ENCODE measurements at places on chromosomes 1 and 21.

- DNase-seq = no peak
Observed at GRCh38 chr21:32425628-32426027, 13.1 kb downstream of the EVA1C start.

- no peak for DNase-seq
Observed at GRCh38 chr21:31897311-31897710, 24.5 kb downstream of the HUNK start.

GRCh38 chr1:61968869-61969268 is 225.8 kb upstream of the L1TD1 start:
- DNase-seq = no peak

DNA sequence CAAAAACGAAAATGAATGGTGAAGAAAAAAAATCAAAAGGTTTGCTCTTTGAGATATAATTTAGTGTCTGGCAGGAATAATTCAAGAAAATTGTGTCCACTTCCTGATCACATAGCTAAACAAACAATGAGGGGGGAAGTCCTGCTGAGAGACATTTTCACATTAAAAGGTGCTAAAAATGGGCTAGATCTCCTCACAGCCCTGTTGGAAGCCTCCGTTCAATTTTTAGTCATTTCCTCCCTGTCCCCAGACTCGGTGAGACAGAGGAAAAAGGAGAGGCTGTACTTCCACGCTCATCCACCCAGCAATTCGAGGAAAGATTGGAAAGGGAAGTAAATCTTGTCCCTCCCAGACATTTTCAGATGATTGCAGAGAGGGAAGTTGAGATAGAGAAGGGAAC is 103.7 kb downstream of the BARHL2 start:
- no peak for DNase-seq

GRCh38 chr21:42097860-42098454 is 26.8 kb downstream of the UMODL1 start:
- DNase-seq = no peak

GRCh38 chr21:44710294-44710665 is 1.1 kb downstream of the TSPEAR start:
- no peak for DNase-seq

DNA sequence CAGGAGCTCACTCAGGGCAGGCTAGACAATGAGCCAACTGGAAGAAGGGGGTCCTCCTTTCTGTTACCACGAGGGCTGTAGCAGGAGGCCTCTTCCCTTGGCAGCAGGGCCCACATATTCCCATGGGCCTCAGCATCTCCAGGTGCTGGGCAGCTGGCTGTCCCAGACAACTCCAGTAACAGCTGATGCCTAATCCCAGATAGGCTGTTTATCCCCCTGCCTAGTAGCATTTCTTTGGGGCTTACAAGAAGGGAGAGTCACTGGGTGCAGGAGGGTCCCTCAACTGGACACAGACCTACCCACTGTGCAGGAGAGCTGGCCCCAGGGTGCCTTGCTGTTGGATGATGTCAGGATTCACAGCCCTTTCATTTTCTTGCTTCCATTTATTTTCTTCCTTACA is 278.2 kb downstream of the DSCAM start:
- no peak for DNase-seq

GRCh38 chr1:230787471-230787870 is 40.3 kb downstream of the CAPN9 start:
- no peak for DNase-seq

DNA sequence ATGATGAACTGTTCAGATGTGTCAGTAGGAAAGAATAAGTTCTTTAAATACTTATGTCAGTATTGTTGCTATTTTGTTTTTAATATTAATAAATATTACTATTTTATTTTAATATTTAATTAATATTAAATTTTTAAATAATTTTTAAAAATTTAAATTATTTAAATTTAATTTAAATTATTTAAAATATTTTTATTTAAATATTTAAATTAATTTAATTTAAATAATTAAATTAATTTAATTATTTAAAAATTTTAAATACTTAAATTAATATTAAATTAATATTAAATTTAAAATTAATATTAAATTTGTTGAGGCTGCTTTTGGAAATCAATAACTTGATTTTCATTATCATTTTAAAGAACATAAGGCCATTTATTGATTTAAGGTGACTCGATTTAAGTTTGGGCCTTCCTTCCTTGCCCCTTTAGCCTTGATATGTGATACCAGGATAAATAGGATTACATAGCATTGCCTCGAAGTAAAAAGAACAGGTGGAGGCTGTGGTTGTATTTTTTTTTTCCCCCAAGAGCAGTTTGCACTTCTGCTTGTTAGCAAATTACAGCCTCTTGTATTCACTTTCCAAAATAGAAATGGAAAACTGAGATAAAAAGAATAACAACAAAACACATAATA is 915.2 kb downstream of the TTLL7 start:
- DNase-seq = no peak

DNA sequence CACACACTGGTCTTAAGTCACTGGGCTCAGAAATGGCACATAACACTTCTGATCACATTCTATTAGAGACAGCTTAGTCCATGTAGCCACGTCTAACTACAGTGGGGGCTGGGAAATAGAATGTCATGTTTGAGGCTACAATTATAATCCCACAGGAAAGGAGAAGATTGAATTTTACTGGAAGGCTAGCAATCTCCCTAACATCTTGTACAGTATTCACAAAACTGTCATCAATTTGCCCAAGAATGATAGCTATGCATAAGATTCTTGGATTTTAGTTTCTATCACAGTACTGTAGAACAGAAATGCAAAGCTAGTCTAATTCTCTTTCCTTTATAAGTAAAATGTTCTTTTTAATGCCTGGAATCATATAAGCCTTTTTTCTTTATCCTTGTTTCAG is 12.7 kb upstream of the ZMYM6 start:
- DNase-seq = no peak

- no peak for DNase-seq
Observed at GRCh38 chr1:14113841-14114567, 414.0 kb downstream of the PRDM2 start.

DNA sequence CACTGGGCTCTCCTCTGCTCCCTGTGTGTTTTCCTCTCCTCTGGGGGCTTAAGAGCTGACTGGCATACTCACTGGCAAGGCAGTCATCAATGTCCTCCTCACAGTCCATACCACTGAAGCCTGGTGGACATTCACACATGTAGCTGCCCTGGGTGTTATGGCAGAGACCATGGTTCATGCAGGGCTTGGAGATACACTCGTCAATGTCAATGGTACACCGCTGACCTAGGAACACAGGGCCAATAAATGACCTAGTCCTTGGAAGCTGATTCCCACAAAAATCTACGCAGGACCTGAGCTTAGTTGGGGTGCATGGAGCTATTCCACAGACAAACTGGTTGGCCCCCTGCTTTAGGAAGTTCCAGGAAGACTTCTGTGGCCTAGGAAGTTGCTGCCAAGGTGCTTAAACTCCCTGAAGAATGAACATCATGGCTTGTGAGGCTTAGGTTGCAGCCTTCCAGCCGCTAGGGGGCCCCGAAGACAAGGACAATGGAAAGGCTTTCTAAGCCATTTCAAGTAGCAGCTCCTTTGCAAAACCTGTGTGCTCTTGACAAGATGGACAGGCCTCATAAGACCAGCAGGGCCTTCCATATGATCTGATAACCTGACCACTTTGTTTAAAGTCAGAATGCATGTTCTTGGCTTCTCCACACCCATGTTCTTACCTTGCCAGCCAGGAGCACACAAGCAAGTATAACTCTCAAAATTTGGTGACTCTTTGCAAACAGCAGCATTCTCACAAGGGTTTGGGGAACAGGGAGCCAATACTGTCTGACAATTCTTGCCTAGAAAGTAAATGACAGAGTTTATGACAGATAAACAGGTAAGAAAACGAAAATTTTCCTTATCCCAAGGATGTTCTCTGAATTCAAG is 52.3 kb upstream of the ADAM30 start:
- peak; percentile 56 for DNase-seq

- DNase-seq = no peak
Observed at GRCh38 chr21:46079352-46080170, 18.4 kb upstream of the COL6A2 start.

DNA sequence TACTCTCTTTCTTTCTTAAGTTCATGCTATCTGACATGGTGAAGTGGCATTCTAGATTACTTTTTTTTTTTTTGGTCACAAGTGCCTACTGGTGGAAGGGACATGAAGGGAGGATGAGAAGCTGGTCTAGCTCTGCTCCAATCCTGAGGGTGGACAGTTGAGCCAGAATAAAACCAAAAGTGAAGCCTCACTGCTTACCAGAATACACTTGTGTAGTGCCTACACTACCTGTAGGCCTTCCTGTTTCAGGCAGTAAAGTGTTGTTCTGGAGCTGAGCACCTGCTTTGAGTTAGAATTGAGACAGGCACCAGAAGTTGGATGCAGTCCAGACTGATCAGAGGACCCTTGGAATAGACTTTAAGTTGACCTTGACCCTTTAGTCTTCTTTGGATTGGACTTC is 40.4 kb upstream of the APOBEC4 start:
- DNase-seq = no peak

GRCh38 chr1:113072141-113072756 is 749 bp upstream of the LRIG2 start:
- no peak for DNase-seq

DNA sequence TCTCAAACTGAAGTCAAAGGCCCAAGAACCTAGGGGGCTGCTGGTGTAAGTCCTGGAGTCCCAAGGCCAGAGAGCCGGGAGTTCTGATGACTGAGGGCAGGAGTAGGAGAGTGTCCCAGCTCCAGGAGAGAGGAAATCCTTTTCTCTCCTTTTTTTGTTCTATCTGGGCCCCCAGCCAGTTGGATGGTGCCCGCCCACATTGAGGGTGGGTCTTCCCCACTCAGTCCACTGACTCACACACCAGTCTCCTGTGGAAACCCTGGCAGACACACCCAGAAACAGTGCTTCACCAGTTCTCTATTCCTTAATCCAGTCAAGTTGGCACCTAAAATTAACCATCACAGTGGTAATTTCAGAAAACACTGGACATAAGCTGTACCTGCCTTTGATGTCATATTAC is 12.7 kb upstream of the WDR26 start:
- DNase-seq = no peak

DNA sequence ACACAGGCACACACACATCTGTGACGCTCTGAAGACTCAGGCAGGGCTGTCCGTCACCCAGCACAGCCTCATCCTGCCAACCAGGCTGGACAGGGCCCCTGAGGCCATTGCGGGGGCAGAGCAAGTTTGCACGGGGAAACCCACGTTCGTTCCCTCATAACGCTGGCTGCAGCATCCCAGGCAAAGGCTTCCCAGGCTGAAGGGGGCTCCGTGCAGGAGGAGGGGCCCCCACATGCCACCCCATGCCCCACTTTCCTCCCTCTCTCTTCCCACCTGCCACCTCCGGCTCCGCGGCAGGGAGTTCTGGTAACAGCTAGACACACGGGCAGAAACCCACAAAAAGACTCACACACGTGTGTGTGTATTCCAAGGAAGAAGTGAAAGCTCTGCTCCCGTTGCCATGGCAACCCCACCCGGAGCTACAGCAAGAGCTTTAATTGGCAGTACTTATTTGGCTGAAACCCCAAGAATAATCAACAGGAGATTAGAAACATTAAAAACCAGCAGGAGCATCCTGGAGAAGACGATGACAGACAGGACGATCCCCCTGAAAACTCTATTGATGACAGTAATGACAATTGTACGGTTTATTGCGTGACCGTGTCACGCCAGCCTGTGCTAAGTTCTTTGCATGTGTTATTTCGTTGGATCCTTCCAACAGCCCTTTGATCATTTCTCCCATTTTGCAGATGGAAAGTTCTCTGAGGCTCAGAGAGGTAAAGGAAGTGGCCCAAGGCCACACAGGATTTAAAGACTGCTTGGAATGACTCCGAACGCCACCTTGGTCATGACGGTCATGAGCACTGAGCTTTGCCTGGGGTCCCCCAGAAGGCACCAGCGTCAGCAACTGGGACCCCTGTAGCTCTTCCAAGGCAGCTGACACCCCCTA is 247.1 kb downstream of the NPHP4 start:
- no peak for DNase-seq

DNA sequence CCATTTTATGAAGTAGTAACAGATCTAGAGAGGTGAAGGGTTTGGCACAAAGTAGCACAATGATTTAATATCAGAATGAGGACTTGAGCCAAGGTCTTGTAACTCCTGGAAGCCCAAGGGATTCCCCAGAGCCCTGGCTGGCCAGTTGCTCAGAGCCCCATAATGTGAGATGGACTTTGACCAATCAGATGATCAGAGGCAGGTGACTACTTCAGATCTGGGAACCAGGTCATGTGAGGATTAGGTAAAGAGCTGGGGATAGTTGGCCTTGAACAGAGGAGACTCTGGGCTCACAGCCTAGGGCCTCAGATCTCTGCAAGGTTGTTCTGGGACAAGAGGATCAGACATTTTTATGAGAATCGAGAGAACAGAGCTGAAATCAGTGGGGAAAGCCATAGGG is 18.9 kb downstream of the SHISAL2A start:
- no peak for DNase-seq

DNA sequence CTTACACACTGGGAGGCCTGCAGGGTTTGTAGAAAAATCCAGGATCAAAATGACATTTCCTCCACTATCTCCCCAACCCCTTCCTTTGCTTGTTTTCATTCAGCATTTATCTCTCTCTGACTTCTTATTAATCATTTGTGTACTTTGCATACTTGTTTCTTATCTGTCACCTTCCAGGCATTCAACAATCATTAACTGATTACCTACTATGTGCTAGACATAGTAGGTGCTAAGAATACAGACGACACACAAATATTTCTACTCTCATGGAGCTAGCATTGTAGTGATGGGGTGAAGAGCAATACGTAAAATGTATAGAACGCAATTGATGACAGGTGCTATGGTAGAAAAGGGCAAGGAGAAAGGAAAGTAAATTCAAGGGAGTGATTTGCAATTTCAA is 20.9 kb downstream of the TRABD2B start:
- DNase-seq = no peak

DNA sequence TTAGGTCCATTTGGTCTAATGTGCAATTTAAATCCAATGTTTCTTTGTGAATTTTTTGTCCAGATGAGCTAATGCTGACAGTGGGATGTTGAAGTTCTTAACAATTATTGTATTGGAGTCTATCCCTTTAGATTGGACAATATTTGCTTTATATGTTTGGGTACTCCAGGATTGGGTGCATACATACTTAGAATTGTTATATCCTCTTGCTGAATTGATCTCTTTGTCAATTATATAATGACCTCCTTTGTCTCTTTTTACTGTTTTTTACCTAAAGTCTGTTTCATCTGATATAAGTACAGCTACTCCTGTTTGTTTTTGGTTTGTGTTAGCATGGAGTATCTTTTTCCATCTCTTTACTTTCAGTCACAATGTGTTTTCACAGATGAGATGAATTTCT is 22.2 kb downstream of the CD55 start:
- no peak for DNase-seq

GRCh38 chr1:8461351-8462110 is 143.6 kb downstream of the SLC45A1 start:
- no peak for DNase-seq

DNA sequence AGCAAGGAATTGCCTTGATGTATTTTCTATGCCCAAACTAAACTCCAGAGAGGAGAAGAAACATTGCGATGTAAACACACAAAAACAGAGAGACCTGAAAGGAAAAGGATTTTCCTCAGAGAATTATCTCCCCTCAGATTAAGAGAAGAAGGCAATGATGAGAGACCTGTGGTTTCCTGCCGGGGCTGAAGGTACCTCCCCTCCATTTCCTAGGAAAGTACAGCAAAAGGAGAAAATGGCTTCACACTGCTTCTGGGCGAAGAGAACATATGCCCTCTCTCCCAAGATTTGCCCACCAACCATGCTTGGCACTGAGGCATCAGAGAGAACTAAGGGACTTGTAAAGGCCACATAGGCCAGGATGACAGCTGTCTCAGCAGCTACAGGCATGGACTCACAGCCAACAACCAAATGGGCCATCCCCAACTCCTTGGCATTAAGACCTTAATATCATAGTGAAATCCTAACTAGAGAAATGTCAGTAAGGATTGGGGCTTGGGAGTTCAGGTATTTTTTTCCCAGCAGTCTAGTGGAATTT is 523.0 kb downstream of the PTPRC start:
- DNase-seq = no peak

Data from T-helper 9 cell (primary cell).